ENCODE measurements at places on chromosomes 6 and 20.

- no peak for DNase-seq
Observed at GRCh38 chr6:129207832-129208231, 324.9 kb downstream of the LAMA2 start.

- DNase-seq: no peak
Observed at GRCh38 chr6:162404951-162405350, 322.6 kb downstream of the PRKN start.

- DNase-seq: no peak
Observed at GRCh38 chr20:50904067-50904570, 27.1 kb downstream of the ADNP start.

GRCh38 chr6:41692080-41692675 is 43.2 kb downstream of the TFEB start:
- no peak for DNase-seq

DNA sequence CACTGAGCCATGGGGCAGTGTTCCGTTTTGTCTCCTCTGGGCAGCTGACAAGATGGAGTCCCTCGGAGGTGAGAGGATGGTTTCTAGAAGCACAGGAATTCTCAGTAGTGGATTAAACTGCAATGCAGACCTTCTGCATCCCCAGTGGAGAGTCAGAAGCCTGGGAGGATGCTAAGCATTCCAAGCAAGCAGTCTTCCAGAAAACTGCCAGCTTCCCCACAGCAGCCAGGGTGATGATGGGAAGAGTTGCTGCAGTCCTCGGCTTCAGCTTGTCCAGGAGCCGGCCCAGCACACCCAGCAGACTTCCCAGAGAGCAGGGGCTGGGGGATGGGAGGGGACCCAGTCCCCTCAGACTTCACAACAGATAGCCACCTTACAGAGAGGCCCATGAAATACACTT is 163.6 kb downstream of the LY86 start:
- DNase-seq: no peak

DNA sequence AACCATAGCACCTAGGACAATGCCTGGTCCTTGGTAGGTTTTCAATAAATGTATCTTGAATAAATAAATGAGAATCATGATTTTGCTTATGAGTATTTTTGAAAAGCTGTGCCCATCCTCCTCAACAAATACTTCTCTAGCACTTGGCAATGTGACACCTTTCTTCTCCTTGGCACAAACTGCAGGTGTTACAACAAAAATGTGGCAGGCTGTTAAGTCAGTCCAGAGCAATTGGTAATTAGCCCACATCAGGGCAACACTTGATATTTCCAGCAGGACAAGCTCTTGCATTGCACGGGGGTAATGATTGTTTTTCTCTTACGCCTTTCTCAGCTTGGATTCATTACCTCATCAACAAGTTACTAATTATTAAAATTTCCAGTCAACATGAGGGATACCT is 31.6 kb upstream of the SNX9 start:
- no peak for DNase-seq

- DNase-seq: no peak
Observed at GRCh38 chr6:43746613-43747102, 23.4 kb upstream of the VEGFA start.

- DNase-seq: no peak
Observed at GRCh38 chr6:109879521-109879920, 98.6 kb upstream of the GPR6 start.

DNA sequence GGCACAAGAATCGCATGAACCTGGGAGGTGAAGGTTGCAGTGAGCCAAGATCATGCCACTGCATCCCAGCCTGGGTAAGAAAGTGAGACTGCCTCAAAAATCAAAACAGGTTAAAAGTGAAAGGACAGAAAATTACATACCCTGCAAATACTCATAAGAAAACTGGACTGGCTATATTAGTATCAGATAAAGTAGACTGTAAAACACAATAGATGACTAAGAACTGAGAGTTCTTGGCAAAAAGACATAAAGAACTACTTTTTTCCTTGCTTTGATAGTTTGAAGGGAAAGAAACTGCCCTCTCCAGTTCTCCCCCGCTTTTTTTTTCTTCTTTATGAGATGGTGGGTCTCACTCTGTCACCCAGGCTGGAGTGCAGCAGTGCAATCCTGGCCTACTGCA is 17.0 kb downstream of the SNX3 start:
- no peak for DNase-seq

GRCh38 chr6:32868257-32868788 is 14.3 kb downstream of the PSMB9 start:
- peak; percentile 82 for DNase-seq

DNA sequence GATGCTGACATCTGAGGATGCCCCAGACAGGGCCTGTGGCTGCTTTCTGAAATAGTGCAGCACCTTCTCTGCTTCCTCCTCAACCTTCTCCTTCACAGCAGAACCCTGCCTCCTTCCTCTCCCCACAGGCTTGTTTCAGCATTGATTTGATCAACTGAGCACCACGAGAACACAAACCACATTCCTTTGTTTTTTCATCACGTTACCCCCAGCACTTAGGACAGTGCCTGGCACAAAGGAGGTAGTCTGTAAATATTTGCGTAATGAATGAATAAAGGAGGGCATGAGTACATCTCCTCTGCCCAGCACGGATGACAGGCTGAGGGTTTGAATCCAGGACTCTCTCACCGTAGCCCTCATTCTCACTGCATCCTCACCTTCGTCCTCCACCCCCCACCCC is 21.3 kb upstream of the WFDC2 start:
- DNase-seq: no peak

DNA sequence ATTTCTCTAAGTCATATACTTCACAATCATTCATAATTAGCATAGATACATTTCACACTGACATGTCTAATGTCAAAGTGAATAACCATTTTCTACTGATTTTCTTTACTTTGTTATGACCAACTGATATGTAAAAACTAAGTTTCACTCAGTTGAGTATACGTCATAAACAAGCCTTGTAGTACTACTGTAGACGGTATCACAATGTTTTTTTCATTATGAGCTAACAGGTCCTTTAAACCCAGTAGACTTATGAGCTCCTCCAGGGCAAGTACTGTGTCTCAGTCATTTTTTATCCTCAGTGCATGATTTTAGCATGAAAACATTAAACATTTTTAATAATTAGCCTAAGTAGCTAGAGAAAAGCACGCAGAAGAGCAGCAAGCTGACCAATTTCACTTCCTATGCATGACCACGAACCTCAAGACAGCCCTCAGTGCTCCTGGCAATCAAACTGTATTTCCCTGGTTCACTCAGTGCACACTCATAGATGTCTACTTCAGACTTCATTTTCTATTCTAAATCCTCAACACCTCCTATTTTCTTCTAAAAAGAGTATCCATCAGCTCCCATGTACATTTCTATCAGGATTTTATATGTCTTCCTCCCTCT is 32.0 kb upstream of the TFAP2D start:
- DNase-seq: no peak

- no peak for DNase-seq
Observed at GRCh38 chr20:24782301-24782700, 166.8 kb upstream of the CST7 start.

GRCh38 chr20:23624324-23624691 is 13.4 kb downstream of the CST3 start:
- DNase-seq: no peak

DNA sequence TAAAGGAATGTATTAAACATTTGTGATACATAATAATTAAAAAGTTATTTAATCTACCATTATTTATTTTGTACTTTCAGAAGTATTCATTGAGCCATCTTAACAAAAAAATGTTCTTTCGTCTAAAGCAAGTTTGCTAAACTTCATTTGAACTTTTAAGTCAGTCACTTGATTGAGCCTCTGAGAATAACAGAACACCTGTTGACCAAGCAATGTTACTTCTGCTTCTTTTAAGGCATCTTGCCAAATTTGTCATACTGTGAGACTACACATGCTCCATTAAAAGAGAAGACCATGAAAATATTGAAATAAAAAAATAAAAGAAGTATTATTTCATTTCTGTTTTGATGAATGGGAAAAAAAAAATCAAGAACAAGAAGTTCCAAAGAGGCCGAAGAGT is 141.8 kb upstream of the BMP5 start:
- DNase-seq: no peak

DNA sequence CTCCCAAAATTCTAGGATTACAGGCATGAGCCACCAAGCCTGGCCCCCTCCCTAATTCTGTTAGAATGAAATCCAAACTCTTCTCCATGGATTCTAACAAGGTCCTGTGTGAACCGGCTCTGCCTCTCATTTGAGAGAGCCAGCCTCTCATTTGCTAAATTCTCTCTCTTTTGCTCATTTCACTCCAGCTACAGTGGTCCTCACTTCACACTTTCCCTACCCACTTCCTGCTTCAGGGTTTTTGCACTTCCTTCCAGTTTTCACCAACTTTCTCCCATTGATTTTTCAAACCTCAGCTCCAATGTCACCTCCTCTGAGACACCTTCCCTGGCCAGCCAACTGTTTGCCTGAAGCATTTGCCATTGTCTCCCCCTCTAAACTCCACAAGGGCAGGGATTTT is 5.1 kb downstream of the COX4I2 start:
- DNase-seq: no peak

GRCh38 chr20:17647391-17648314 is 34.4 kb downstream of the RRBP1 start:
- DNase-seq: no peak

- no peak for DNase-seq
Observed at GRCh38 chr6:150272264-150272975, 96.4 kb upstream of the IYD start.

Data from T-helper 1 cell (primary cell).